ENCODE measurements at places on chromosomes 7 and 10. TPM values are rescaled to one million over a fixed set of nuclear protein-coding genes. Genes with fewer than 3 reads are reported as not detected.
A peak's percentile ranks its signal among the peaks of the same experiment; 100 is the strongest.

GRCh38 chr10:125868372-125868975 is 12.6 kb downstream of the DHX32 start:
- no peak for ATAC-seq

DNA sequence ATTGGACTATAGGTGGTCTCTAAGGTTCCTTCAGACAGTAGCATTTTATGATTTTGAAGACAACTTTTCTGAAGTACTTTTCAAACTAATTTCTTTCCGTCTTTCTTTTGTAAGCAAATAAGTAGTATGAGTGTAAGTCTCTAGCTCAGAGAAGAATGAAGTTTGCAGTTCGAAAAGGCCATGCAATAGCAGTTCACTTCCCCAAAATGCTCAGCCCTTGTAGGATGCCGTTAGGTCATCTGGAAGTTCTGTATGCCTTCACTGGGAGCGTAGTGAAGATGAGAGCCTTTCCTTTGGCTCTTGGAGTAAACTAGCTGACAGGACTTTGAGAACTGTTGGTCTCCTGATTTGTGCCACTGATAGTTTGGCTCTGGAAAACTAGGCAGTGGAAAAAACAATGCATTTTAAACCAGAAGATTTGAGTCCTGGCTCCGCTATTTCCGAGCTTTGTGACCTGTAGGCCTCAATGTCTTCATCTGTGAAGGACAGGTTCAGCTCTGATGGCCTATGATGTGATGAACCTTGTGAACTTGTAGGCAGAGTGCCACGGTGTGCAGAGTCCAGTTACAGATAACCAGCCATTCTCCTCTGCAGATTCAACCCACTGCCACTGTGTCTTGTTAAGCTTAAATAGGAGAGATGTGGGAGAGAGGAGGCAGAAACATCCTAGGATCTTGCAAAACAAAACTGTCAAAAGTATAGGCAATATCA is 18.8 kb downstream of the SGPL1 start:
- ATAC-seq: no peak

DNA sequence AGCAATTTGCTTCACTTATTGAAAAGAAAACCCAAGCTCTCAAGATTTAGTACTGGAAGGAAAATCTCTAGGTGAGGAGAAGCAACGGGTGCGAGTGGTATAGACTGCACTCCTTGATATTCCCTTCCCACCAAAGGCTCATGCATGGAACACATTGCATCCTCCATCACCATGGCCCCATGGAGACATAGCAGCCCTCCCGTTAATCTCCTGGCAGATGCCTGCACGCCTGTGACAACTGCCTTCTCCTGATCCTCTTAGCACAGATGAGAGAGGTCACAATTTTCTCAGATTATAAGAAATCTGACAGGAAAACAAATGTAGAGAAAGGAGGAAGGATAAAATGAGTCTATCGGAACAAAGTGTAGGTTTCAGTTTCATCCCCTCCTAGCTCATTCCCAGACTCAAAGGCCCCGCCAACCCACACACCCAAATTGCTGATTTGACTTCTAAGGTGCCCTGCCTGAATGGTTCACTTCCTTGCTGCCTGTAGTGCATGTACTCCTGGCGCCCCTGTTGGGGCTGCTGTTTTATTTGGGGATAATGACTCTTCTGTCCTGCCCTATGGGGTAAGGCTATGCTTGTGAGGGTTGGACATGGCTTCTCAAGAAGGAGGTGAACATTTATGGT is 50.0 kb downstream of the PLXNA4 start:
- ATAC-seq: no peak

Gene UCMA
- total RNA-seq: not detected

DNA sequence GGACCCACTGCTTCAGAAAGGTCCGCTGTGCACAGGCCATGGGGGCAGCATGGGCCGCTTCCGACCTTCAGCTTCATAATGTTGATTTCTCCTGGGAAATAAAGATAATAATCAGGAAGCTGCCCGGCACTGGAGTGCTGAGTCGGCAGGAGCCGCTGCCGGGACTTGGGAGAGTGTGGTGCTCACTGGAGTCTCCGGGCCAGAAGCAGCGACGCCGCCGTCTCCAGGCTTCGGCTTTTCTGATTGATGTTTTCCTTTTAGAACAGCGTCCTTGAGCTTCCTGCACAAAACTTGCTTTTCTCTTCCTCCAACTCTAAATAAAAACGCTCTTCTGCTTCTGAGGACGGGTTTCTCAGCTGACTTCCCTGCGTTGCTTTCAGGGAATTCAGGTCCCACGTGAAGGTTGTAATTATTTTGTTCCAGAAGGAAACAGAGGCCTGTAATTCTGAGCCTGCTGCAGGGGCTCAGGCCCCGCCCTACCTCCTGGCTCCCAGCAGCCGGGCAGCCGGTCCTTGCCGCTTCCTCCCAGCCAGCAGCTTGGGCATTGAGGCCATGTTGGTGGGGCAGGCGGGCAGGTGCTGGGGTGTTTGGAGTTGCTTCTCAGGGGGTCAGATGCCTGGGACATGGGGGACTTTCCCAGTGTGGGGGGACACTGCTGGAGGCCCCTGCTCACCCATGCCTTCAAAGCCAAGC is 14.7 kb downstream of the PWWP2B start:
- ATAC-seq: peak; percentile 2

Measured in motor neuron (in vitro differentiated cells).